Activated CD4-positive, alpha-beta memory T cell treated with anti-CD3 and anti-CD28 coated beads, Interleukin-2, amount 10 ng/mL, durations not matched to agents 7 days and 5 days (primary cell): ENCODE measurements at places on chromosomes 16 and 17. TPM values are rescaled to one million over a fixed set of nuclear protein-coding genes. Genes with fewer than 3 reads are reported as not detected.

MYLK3 gene
- total RNA-seq, result 0.35 TPM

SEZ6 gene
- total RNA-seq, result not detected

HOXB6 gene
- total RNA-seq, result 0.60 TPM

CCL8 gene
- not detected for total RNA-seq

VMO1 gene
- 0.40 TPM for total RNA-seq

RASD1 gene
- total RNA-seq, result 2.0 TPM

THOC6 gene
- 42.4 TPM for total RNA-seq

HOXB8 gene
- not detected for total RNA-seq

DNA sequence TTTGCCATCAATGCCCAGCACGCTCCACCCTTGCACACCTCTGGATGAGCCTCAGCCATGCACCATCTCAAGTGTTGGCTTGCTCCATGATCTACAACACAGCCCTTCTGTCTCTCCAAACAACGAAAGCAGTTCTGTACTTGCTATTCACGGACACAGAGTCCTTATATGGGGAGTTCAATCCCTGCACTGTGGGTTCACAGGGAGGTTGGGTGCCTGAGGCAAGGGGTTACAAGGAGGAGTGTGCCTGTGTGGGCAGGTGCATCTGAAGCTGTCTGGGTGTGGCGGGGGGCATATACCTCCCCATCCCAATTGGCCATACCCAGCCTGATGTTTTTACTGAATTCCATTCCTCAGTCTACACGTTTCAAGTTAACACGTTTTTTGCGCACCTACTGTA, 5.6 kb downstream of the RUNDC3A start:
- no peak for DNase-seq

- DNase-seq, result no peak
These were observed 15.5 kb downstream of the RMI2 start for GRCh38 chr16:11360641-11361373.

GRCh38 chr17:31597646-31598398, 206.3 kb downstream of the RAB11FIP4 start:
- DNase-seq, result no peak

DNA sequence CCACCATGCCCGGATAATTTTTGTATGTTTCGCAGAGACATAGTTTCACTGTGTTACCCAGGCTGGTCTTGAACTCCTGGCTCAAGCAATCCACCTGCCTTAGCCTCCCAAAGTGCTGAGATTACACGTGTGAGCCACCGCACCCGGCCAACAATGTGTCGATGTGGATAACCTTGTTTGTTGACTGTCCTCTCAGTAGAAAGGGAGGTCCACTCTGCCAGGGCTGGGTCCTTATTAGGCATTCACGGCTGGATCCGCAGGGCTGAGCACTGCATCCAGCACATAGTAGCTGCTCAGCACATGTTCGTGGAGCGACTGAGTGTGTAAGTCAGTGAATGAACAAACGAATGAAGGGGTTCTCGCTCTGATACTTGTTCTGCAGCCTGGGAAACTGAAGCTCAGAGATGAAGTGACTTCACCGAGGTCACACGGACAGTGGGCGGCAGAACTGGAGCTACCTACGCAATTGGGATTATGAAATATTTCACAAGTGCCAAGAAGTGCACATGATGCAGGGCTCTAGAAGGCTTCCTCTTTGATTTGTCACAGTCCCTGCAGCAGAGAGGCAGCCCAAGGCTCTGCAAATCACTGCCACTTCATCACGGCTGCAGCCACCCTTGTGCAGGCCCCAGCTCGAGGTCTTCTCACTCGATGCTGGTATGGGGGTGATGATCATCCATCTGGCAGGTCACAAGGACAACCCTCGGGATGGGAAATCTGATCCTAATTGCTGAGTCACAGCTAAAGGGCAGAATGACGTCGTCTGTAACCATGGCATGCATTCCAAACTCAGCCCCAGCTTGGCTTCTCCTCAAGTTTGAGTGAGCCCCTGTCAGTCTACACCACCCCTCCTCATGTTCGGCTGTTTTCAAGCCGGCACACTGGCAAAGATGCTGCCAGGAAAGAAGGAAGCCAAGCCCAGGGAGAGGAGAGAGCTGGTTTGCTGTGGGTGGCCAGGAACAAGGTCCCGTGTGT, 28.0 kb upstream of the SNN start:
- no peak for DNase-seq

- no peak for DNase-seq
These were observed 1.2 kb downstream of the COA3 start for GRCh38 chr17:42797067-42798007.

- DNase-seq, result no peak
These were observed 519 bp upstream of the NTN1 start for GRCh38 chr17:9020824-9021157.

DNA sequence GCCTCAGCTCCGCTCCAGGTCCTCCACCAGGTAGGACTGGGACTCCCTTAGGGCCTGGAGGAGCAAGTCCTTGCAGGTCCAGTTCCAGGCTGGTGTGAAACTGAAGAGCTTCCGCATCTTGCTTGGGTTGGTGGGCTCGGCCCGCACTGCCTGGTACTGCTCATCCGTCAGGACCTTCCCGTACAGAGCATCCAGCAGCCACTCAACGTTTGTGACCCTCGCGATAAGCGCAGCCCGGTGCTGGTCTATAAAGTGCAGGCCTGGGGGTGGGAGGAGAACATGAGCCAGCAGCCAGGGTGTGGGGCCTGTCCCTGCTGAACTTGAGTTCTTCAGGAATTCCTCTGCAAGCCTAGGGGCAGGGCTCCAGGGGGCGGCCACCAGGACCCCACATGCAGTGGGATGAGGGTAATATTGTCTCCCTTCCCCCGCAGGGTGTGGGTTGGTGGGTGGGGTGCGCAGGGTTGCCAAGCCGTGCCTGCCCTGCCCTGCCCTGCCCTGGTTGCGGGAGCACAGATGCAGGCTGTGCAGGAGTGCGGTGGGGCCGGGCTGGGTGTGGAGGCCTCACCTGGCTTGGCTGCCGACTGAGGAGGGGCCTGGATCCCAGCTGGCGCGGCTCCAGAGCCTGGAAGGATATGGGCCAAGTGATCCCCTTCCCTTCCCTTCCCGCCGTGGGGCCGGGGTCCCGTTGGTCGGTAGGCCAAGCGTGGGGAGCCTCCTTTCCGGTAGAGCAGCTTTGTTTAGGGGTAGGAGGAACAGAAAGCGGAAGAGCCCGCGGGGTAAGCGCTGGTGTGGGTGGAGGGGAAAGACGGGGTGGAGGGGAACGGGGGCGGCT, 762 bp downstream of the PYCARD start:
- peak; percentile 55 for DNase-seq

- peak; percentile 69 for DNase-seq
These were observed 191.5 kb downstream of the SEC14L1 start for GRCh38 chr17:77332034-77332971.

DNA sequence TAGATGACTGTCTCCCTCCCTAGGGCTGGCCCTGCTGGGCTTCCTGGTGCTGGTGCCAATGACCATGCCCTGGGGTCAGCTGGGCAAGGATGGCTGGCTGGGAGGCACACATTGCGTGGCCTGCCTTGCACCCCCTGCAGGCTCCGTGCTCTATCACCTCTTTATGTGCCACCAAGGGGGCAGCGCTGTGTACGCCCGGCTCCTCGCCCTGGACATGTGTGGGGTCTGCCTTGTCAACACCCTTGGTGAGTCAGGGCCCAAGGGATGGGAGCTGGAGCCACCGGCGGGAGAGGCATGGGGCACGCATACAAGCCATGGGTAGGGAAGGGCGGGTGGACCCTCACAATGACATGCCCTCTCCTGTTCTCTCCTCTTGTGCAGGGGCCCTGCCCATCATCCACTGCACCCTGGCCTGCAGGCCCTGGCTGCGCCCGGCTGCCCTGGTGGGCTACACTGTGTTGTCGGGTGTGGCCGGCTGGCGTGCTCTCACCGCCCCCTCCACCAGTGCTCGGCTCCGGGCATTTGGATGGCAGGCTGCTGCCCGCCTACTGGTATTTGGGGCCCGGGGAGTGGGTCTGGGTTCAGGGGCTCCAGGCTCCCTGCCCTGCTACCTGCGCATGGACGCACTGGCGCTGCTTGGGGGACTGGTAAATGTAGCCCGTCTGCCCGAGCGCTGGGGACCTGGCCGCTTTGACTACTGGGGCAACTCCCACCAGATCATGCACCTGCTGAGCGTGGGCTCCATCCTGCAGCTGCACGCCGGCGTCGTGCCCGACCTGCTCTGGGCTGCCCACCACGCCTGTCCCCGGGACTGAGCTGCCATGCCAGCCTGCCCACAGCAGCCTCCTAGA, 2.2 kb downstream of the PAQR4 start:
- DNase-seq, result no peak

- no peak for DNase-seq
These were observed 47.5 kb upstream of the ZCCHC14 start for GRCh38 chr16:87540072-87540896.

- DNase-seq, result no peak
These were observed 450.3 kb upstream of the CDH11 start for GRCh38 chr16:65572156-65572555.

- no peak for DNase-seq
These were observed 45.2 kb upstream of the GSE1 start for GRCh38 chr16:85567935-85568334.

- DNase-seq, result no peak
These were observed 22.1 kb downstream of the GPR139 start for GRCh38 chr16:20051611-20052010.

DNA sequence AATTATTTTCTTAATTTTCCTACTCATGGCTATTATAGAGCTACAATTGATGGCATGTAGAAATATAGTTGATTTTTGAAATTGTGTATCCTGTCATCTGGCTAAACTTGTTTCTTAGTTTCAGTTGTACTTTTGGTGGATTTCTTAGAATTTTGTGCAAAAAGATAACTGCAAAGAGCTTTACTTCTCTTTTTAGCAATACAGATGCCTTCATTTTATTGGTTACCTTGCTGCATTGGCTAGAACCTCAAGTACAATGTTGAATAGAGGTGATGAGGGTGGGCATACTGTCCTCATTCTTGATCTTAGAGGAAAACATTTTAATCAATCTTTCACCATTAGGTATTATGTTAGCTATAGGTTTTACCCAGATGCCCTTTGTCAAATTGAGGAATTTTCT, 67.9 kb downstream of the METRNL start:
- DNase-seq, result no peak

- DNase-seq, result no peak
These were observed 54.9 kb downstream of the RGS9 start for GRCh38 chr17:65191811-65192740.

DNA sequence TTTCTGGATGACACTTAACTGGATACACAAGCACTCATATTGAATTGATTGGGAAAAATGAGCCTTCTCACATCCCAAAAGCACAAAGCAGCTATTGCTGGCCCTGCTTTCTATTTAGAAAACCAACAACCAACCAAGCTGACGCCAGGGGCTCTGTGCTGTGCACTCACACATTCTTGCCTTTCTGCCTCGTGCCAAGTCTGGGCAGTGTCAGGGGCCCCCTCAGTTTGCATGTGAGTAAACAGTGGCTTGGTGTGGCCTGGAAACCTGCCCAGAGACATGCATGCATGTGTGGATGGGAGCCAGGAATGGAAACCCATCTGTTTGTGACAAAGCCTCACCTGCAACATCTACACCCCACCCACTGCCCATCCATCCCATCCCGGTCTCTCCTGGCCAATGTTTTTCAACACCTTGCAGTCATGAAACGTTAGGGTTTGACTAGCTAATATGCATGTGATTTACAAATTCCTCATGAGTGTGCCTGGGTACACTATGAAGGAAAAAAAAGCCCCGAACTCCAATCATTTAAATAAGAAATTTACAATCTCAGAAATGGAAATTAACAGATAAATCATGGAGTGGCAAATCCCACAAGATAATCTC, 20.4 kb downstream of the MIEF2 start:
- DNase-seq, result no peak

DNA sequence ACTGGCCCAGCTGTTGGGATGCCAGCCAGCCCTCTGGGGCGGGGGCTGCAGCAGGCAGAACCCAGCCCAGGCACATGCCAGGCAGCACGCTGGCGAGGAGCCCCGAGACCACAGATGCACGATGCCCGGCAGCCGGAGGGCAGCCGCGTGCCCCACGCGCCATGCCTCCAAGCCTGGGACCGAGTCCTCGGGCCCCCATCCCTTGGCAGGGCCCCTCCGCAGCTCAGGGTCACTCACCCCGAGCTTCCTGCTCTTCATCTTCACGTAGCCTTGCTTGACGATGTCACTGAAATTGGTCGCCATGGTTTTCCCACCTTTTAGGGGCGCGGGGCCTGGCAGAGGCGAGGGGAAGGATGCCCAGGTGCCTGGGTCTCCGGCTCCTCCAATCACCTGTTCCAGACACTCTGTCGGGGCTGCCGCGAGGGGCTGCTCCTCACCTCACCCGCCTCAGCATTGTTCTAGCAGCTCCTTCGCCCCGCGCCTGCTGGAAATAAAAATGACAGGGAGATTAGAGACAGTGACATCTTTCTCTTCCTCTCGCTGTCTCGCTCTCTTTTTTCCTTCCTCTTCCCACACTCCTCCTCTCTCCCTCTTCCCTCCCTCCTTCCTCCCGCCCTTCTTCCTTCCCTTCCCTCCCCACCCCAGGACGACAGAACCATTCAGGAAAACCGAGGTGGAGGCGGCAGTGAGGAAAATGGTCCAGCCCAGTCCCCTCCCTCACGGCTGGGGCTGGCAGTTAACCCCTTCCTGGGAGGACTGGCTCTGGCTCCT, 6.9 kb downstream of the DOK4 start:
- DNase-seq, result no peak

DNA sequence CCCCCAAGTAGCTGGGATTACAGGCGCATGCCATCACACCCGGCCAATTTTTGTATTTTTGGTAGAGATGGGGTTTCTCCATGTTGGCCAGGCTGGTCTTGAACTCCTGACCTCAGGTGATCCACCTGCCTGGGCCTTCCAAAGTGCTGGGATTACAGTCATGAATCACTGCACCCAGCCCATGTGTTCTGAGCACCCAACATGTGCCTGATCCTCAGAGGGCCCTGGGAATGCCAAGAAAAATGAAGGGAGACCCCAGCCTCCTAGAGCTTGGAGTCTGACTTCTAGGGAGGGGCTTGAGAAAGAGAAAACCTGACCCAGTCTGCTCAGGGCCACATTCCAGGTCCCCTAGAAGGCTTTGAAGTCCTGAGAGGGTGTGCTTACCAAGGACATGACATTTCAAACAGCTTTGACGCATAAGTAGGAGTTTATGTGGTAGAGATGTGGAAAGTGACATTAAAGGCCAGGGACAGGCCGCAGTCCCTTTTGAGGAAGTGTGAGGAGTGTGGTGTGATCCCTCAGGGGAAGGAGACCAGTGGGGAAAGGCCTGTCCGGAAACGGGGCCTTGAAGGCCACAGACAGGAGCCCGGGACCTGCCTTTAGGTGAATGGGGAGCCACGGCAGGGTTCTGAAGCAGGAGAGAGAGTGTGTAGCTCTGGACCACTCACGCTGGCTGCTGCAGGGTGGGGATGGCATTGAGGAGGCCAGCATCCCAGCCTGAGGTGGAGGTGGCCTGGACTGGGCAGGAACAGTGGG, 1.1 kb upstream of the CCL22 start:
- DNase-seq, result no peak

- DNase-seq, result no peak
These were observed 2.7 kb downstream of the ZZEF1 start for GRCh38 chr17:4140125-4140524.

- DNase-seq, result no peak
These were observed 18.6 kb downstream of the ENGASE start for GRCh38 chr17:79093270-79093669.

DNA sequence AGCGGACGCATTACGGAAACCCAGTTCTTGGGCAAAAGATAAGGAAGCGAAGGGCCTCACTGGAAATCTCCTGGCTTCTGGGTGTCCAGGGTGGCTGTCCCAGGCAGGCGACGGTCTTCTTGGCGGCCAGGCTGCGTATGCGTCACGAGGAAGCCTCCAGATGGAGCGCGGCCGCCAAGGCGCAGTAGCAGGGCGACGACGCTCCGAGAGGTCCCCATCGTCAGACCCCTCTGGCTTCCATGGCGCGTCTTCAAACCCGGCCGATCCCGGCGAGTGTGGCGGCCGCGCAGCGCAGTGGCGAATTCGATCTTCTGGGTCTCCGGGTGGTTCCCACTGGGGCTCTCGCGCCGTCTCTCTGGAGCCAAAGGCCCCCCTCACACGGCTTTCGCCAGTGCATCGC, 13.8 kb upstream of the ANKRD40CL start:
- no peak for DNase-seq
